A549 treated with dexamethasone at 1 μM for 4 hours (cell line): ENCODE measurements at places on chromosomes 1 and 21. TPM values are rescaled to one million over a fixed set of nuclear protein-coding genes. Genes with fewer than 3 reads are reported as not detected.

The S100A7A gene
- total RNA-seq, result not detected in 5 replicates

The TNFRSF25 gene
- total RNA-seq, result 1.6 to 4.5 TPM (median 3.2 TPM) in 5 replicates

The SEC22B gene
- 7.4 to 8.7 TPM (median 7.9 TPM) in 5 replicates for total RNA-seq

The VWA1 gene
- total RNA-seq, result 4.2 to 13.3 TPM (median 12.5 TPM) in 5 replicates

The B3GALT2 gene
- total RNA-seq, result not detected in 5 replicates

The RPL22 gene
- 375 to 474 TPM (median 408 TPM) in 5 replicates for total RNA-seq

The DPT gene
- total RNA-seq, result not detected in 5 replicates

The OR1C1 gene
- total RNA-seq, result not detected in 5 replicates

The FBLIM1 gene
- total RNA-seq, result 17.2 to 30.9 TPM (median 24.8 TPM) in 5 replicates

The NTNG1 gene
- not detected in 5 replicates for total RNA-seq

The PTGFRN gene
- total RNA-seq, result 13.8 to 15.7 TPM (median 14.5 TPM) in 5 replicates

The HSPG2 gene
- total RNA-seq, result 46.4 to 93.7 TPM (median 80.9 TPM) in 5 replicates
